ENCODE measurements at places on chromosomes 3 and 15.

GRCh38 chr15:83396101-83396500 is 51.0 kb upstream of the SH3GL3 start:
- DNase-seq: no peak

- no peak for DNase-seq
These were observed 84.3 kb downstream of the SHQ1 start for GRCh38 chr3:72763751-72764440.

DNA sequence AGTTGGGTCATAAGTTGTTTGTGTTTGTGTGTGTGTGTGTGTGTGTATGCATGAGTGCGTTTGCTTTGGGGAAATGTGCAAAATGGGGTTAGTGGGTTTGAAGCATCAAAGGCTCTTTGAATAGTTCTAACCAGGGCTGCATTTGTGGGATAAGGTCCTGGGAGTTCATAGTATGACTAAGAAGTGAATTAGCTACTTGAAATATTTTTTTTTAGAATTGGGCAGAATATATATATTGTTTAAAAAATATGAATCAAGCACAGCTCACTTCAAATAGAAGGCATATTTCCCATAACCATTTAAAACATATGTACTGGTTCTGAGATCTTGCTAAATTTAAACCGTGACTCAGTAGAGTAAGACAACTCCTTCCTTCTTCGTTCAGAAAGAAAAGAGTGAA is 43.1 kb downstream of the IGF2BP2 start:
- DNase-seq: no peak

DNA sequence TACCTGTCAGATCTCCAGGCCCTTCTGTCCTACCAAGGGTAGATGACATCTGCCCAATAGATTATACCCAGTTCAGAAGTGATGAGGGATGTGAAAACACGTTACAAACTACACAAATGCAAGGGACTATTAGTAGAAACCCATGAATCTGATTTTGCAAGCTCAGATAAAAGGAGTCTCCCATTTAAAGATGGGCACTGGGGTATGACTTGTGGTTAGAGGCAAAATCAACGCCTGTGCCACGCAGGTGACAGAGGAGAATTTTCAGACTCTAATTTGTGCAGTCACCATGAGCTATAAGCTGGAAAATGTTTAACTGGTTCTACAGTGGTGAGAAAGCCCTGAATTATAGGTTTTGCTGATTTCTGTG is 184.4 kb upstream of the LPP start:
- DNase-seq: no peak

DNA sequence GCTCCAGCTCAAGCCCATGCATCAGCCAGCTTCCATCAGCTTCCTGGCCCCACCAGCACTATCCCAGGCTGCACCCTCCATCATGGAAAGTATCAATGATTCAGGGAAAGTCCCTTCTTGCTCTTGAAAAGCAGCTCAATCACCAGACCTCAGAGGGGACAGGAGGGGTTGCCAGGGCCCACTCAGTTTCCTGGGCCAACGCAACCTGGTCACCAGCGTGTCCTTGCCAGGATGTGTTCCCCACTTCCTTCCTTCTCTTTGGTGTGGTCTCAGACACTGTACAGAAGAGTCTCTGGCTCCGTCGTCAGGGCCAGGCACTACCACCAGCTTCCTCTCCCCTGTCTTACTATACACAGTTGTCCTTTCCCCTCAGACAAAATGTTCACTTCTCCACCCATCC is 3.0 kb downstream of the HDC start:
- no peak for DNase-seq

DNA sequence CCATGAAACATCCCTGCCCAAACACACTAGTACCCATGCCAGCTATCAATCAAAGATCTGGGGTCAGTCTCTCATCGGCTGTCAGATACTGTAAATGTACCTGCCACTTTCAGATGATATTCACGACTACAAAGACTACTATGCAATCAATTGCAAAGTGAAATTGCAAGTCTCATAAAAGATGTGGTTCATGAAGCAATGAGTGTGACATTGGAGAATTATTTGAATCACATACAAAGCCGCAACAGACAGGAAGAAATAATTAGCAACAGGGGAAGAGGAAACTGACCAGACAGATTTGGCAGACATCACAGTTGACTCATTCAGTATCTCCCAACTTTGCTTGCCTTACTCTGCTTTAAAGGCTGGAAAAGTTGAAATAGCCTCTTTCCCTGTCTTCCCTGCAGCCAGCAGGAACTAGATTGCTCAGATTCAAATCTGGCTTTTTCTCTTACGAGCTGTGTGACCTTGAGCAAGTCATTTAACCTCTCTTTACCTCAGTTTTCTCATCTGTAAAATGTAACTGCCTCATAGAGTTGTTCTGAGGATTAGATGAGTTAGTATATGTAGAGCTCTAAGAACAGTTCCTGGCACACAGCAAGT is 95.7 kb upstream of the C3orf80 start:
- no peak for DNase-seq

GRCh38 chr15:75947092-75947491 is 43.4 kb downstream of the FBXO22 start:
- no peak for DNase-seq

GRCh38 chr3:71046791-71047190 is 536.7 kb downstream of the FOXP1 start:
- DNase-seq: no peak

GRCh38 chr15:25939122-25939521 is 76.0 kb upstream of the ATP10A start:
- DNase-seq: no peak

DNA sequence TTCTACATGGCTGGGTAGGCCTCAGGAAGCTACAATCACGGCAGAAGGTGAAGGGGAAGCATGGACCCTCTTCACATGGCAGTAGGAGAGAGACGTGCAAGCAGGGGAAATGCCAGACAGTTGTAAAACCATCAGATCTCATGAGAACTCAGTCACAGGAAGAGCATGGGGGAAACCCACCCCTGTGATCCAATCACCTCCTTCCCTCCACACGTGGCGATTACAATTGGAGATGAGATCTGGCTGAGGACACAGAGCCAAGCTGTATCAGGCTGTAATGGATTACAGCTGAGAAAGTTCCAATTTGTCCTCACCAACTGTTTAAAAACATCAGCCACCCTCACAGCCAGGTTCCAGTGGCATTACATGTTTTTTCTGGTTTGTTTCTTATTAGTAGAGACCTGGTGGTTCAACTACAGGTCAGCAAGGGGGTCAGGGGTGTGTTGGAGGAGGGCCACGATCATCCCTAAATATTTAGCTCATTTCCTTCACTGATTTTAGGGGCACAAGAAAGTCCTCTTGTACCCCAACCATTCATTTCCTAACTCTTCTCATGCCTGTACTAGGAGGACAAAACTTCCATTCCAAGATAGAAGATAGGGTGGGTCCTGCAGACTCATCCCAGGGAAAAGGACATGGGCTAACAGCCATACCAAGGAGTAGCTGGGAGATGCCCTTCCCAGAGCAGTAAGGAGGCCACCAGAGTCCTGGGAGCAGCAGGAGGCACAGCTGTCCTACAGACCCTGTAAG is 54.4 kb downstream of the ANXA2 start:
- DNase-seq: no peak

GRCh38 chr15:48507416-48508065 is 138.0 kb downstream of the FBN1 start:
- DNase-seq: no peak

GRCh38 chr3:94862703-94863102 is 799.8 kb downstream of the NSUN3 start:
- no peak for DNase-seq

- no peak for DNase-seq
These were observed 15.9 kb upstream of the COPG1 start for GRCh38 chr3:129233538-129233937.

DNA sequence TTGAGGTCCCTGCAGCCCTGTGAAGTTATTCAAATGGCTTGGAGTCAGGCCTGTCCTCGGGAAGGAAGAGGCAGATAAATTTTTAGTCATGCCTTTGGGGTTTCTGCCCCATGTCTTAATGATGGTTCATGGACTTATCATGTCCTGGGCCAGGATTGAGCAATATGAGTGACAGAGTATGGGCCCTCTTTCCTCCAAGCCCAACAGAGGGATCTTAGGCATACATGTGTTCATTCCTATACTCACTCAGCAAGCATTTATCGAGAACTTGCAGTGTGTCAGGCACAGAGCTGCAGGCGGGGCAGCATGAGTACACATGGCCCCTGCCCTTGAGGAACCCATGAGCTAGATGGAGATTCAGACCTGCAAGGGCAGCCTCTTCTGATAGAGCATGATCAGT is 6.2 kb downstream of the ESYT3 start:
- no peak for DNase-seq

- DNase-seq: no peak
These were observed 52.2 kb upstream of the STXBP5L start for GRCh38 chr3:120855665-120856437.

DNA sequence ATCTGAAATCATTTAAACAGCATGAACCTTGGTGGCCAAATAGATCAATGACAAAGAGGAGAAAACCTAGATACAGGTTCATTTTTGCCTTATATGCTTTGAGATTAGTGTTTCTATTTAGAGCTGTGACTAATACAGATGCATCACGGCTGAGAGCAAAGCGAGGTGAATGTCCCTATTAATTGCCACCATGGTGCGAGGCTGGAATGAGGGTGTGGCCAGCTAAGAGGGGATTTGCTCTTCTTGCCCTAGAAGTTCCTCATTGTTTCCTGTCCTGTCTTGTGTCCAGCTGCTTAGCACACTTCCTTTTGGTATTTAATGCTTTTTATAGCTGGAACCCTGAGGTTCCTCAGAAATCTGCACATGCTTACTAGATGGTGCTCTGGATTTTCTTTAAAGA is 339.1 kb upstream of the RGMA start:
- no peak for DNase-seq

GRCh38 chr3:50411229-50411628 is 51.9 kb upstream of the TMEM115 start:
- no peak for DNase-seq

GRCh38 chr15:51775967-51776816 is 24.8 kb downstream of the TMOD2 start:
- DNase-seq: no peak

GRCh38 chr3:194872669-194872977 is 186.9 kb downstream of the FAM43A start:
- no peak for DNase-seq

DNA sequence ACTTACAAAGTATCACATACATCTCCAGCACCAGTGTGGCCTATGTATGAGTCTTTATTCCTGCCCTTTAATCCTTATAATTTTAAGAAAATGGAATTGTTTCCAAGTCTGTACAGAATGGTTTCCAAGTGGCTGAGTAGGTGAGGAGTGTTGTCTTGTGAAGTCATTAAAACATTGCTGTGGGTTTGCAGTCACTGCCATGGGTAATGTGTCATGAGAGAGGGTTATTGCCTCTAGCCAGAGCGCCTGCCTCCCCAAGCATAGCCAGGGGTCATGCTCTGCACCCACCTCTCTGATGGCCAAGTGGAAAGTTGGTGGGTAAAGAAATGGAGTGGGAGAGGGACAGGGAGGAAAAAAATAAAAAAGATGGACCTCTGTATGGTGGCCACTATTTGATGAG is 25.3 kb downstream of the TRAK1 start:
- DNase-seq: no peak

GRCh38 chr3:99355465-99355864 is 282.9 kb upstream of the COL8A1 start:
- no peak for DNase-seq

GRCh38 chr15:56760186-56760585 is 26.9 kb upstream of the ZNF280D start:
- DNase-seq: no peak

DNA sequence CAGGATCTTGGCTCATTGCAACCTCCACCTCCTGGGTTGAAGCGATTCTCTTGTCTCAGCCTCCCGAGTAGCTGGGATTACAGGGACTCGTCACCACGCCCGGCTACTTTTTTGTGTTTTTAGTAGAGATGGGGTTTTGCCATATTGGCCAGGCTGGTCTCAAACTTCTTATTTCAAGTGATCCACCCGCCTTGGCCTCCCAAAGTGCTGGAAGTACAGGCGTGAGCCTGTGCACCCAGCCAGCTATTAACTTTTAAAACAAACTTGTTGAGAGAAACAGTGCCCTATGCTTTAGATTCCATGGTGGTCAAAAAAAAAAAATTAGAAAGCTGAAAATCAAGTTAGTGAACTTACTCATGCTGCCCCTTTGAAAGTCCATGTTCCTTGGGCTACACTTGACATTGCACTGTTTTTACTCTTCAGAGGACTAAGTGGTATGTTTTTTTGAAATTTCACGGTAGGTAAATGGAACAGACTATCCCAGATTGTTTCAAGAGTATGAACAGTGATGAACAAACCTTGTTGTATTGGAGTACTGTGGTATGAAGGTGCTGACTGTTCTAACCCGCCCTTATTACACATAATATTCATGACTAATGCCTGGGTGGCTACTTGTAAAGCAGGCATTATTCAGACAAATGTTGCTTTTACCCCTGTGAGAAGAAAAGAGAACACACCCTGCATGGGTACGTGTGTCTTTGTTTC is 206.9 kb downstream of the KLHL25 start:
- no peak for DNase-seq

GRCh38 chr3:43755516-43756200 is 64.9 kb downstream of the ABHD5 start:
- DNase-seq: no peak

GRCh38 chr3:36866368-36866767 is 78.5 kb downstream of the TRANK1 start:
- no peak for DNase-seq

GRCh38 chr3:168802766-168803165 is 707.0 kb upstream of the GOLIM4 start:
- DNase-seq: no peak

DNA sequence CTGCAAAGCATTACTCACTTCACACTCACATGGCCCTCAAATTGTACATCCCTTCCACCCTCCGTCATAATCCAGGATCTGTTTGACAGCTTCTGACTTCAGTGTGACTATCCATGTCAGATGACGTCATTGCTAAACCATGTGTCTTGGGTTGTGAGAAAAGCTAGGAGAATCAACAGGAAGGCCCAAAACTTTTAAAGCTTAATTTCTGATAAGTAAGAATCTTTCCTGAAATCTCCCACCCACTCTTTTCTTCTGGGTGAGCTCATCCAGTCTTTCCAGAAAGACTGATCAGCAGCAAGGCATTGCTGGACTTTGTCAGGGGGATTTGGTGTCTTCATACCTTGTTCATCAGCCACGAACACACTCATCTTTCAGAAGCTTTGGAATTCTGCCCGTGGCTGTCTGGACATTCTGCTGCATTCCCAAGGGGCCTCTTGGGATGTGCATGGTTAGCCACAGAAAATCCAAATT is 11.5 kb upstream of the LMCD1 start:
- DNase-seq: no peak

- no peak for DNase-seq
These were observed 22.4 kb upstream of the CILP start for GRCh38 chr15:65233696-65234095.

GRCh38 chr3:186464424-186465093 is 79.6 kb downstream of the CRYGS start:
- DNase-seq: no peak

DNA sequence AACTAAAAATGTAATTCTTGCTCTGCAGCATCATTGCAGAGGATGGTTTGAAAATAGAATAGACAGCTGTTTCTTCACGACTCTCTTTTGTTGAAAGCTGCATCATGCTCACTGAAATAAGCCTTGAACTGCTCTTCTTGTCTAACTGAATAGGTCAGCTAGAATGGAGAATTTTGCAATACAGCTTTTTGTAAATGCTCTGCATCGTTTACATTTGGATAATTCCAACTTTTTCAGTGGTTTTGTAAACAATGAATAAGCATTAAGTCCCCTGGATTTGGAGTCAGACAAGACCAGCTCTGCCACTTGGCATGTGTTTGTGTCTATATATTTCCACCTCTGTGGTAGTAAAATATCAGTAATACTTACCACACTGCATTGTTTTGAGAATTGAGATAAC is 95.2 kb downstream of the PLSCR2 start:
- no peak for DNase-seq
